Glutamatergic neuron (in vitro differentiated cells): ENCODE measurements at places on chromosomes 12 and 14. TPM values are rescaled to one million over a fixed set of nuclear protein-coding genes. Genes with fewer than 3 reads are reported as not detected.

RNFT2 gene
- total RNA-seq, result 55.8 TPM

GRCh38 chr12:89789862-89790261 lies 81.2 kb upstream of the ATP2B1 start:
- H3K4me3 ChIP-seq, result no peak overlapping the region
- H3K27me3 ChIP-seq, result no peaks in the 10 kb centered on the region
- peaks cover 8% of the 10 kb centered on the region for H3K36me3 ChIP-seq
- DNase-seq, result no peak
- H3K27ac ChIP-seq, result no peak overlapping the region

GRCh38 chr12:131919366-131920156 lies 9.5 kb upstream of the PUS1 start:
- peaks cover 4% of the 10 kb centered on the region for H3K4me1 ChIP-seq
- H3K27ac ChIP-seq, result no peak overlapping the region
- peaks cover 10% of the 10 kb centered on the region for H3K27me3 ChIP-seq
- H3K4me3 ChIP-seq, result no peak overlapping the region
- H3K36me3 ChIP-seq, result no peaks in the 10 kb centered on the region

- no peak overlapping the region for H3K4me3 ChIP-seq
- H3K4me1 ChIP-seq, result no peaks in the 10 kb centered on the region
- H3K27ac ChIP-seq, result no peak overlapping the region
- H3K36me3 ChIP-seq, result no peaks in the 10 kb centered on the region
- no peaks in the 10 kb centered on the region for H3K27me3 ChIP-seq
- no peak for DNase-seq
Observed at GRCh38 chr12:93060666-93061472, 131.8 kb upstream of the EEA1 start.

DNA sequence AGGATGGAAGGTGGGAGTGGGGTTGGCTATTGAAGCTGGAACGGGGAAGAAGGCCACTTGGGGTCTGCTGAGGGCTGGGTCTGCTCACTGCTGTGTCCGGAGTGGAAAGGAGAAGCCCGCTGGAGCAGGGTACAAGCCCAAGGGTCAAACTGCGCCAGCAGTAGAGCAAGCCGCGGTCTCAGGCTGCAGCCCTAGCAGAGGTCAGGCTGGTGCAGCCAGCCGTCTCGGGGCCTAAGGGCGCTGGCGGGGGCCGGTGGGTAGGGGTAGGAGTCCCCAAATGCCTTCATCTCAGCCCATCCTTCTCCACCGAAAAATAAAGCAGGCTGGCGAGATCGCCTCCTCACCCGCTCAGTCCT lies 718 bp upstream of the JDP2 start:
- no peaks in the 10 kb centered on the region for H3K36me3 ChIP-seq
- H3K4me3 ChIP-seq, result peak overlapping the region; percentile 65
- no peak for DNase-seq
- peaks cover 2% of the 10 kb centered on the region for H3K4me1 ChIP-seq

- peaks cover 7% of the 10 kb centered on the region for H3K36me3 ChIP-seq
- peaks cover 3% of the 10 kb centered on the region for H3K27me3 ChIP-seq
- H3K27ac ChIP-seq, result no peak overlapping the region
- H3K4me3 ChIP-seq, result no peak overlapping the region
- no peaks in the 10 kb centered on the region for H3K4me1 ChIP-seq
- no peak for DNase-seq
Observed at GRCh38 chr14:104532191-104532555, 47.4 kb upstream of the C14orf180 start.

DNA sequence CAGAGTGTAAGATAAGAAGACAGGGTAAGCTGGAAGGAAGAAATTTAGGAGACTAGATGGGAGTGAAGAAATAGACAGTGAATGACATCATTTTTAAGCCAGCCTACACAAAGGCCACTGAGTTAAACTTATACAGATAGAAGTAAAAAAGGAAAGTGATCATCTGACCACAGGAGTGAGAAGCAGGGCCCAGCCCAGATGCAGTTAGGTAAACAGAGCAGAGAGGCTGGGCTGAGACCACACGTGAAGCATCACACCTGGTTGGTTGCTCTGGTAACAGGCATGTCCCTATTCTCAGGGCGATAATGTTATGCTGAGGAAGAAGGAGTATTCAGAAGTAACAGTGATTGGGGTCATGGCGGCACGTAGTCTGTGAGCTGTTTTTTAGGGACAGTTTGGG lies 1079.4 kb downstream of the AACS start:
- H3K4me1 ChIP-seq, result no peaks in the 10 kb centered on the region
- peaks cover 4% of the 10 kb centered on the region for H3K36me3 ChIP-seq
- no peak for DNase-seq
- H3K27me3 ChIP-seq, result no peaks in the 10 kb centered on the region

- peak overlapping the region; percentile 92 for H3K27ac ChIP-seq
- H3K4me3 ChIP-seq, result no peak overlapping the region
- DNase-seq, result no peak
- peaks cover 76% of the 10 kb centered on the region for H3K4me1 ChIP-seq
Observed at GRCh38 chr14:69685218-69685616, 73.8 kb downstream of the SUSD6 start.

DNA sequence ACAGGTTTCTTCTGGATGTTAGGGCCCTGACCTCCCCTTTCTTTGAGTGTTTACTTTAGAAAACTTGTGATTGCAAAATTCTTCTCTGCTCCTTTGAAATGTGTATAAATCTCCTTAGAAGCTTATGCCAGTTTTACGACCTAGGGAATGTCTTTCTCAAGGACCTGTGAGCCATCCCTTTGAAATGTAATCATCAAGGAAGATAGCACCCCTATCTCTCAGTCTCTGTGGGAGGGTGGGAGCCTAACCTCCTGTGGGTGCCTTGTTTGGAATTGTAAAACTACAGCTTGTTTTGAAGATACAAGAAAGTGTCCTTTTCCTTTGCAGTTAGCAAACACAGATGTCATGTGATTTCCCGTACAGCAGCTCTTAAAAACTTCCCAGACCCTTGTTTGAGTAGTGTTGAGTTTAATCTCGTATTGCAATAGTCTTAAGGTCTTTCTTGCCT lies 3.3 kb downstream of the OR10AD1 start:
- no peak overlapping the region for H3K4me3 ChIP-seq
- no peak for DNase-seq
- peaks cover 29% of the 10 kb centered on the region for H3K36me3 ChIP-seq
- H3K4me1 ChIP-seq, result no peaks in the 10 kb centered on the region

DNA sequence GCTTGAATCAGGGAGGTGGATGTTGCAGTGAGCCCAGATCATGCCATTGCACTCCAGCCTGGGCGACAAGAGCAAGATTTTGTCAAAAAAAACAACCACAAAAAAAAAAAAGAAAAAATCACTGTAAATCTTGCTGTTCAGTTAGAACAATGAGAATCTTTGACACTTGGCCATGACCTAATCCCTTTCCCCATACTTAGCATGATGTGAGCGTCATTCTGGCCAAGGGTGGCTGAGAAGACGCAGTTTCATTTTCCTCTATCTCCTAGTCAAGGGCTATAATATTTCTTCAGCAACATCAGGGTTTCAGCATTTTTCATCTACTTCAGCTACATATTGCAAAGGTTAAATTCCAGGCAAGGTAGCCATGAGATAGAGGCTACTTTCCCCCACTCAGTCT lies 599.4 kb upstream of the MDGA2 start:
- no peak overlapping the region for H3K4me3 ChIP-seq
- no peak overlapping the region for H3K27ac ChIP-seq
- no peak for DNase-seq
- H3K36me3 ChIP-seq, result no peaks in the 10 kb centered on the region

DNA sequence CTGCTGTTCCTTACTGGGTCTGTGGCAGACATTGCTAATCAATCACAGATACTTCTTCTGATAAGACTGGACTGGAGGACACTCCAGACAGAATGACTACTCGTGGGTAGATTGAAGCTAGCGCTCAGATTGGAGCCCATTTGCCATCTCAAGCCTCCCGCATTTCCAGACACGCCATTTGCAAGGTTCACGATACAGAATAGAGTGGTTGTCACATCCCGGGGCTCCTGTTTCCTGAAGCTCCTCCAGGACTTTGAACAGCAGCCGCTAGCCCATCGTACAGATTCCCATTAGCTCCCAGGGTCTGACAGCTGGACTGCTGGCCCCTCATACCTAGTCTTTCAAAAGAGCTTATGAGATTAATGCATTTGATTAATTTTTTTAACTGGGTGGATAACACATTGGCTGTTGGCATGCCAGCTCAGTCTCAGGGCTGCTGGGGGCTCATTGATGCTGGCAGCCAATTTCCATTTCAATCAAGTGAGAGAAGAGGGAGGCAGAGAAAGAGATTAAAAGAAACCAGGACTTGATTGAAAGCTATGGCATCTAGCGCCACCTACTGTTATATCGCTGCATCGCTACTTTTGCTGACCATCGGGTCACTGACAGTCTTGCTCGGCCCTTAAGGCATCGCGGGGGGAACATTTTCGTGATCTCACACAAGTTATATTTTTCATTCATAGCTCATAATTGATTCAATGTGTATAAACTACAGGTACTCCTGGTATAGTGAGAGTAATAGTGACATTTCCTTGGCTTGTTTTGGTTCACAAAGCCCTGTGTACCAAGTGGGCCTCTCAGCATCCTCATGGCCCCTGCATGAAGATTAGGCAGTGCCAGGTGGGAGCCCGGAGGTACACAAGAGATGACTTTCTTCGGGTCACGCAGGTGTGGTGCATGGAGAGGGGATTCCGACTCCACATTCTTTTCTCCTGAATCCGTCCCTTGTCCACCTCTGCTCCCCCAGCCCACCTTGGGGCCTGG lies 78.6 kb downstream of the CCDC60 start:
- H3K4me3 ChIP-seq, result no peak overlapping the region
- no peak overlapping the region for H3K27ac ChIP-seq
- peak; percentile 83 for DNase-seq
- H3K27me3 ChIP-seq, result peaks cover 2% of the 10 kb centered on the region

GRCh38 chr12:18552829-18553228 lies 185.0 kb downstream of the PLCZ1 start:
- no peaks in the 10 kb centered on the region for H3K27me3 ChIP-seq
- DNase-seq, result no peak
- H3K36me3 ChIP-seq, result no peaks in the 10 kb centered on the region
- H3K4me1 ChIP-seq, result peaks cover 24% of the 10 kb centered on the region
- H3K4me3 ChIP-seq, result no peak overlapping the region

GRCh38 chr12:94284859-94285258 lies 136.5 kb downstream of the PLXNC1 start:
- H3K27ac ChIP-seq, result no peak overlapping the region
- no peak overlapping the region for H3K4me3 ChIP-seq
- peaks cover 3% of the 10 kb centered on the region for H3K4me1 ChIP-seq
- DNase-seq, result no peak
- peaks cover 2% of the 10 kb centered on the region for H3K27me3 ChIP-seq
- H3K36me3 ChIP-seq, result peaks cover 4% of the 10 kb centered on the region

GRCh38 chr14:79961197-79961596 lies 250.1 kb downstream of the DIO2 start:
- H3K4me1 ChIP-seq, result no peaks in the 10 kb centered on the region
- H3K27me3 ChIP-seq, result peaks cover 1% of the 10 kb centered on the region
- no peak overlapping the region for H3K27ac ChIP-seq
- no peak for DNase-seq
- H3K36me3 ChIP-seq, result peaks cover 5% of the 10 kb centered on the region

DNA sequence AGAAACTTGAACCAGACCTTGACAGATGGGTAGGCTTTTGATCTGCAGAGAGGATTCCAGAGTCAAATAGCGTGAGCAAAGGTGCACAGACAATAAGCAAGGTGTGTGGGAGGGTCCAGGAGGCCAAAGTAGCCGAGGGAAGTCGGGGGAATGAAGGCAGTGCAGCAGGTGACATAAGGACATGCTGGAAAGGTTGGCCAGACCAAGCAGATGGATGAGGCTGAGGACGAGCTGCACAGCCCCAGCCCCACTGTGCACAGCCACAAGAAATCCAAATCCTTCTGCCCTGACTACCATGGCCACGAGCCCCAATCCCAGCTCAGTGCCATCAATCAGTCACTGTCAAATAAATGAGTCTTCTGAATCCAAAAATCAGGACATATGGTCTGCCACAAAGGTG lies 5.4 kb downstream of the TTC7B start:
- H3K4me1 ChIP-seq, result peaks cover 38% of the 10 kb centered on the region
- H3K4me3 ChIP-seq, result peak overlapping the region; percentile 58
- no peaks in the 10 kb centered on the region for H3K36me3 ChIP-seq

- H3K36me3 ChIP-seq, result no peaks in the 10 kb centered on the region
- no peak overlapping the region for H3K4me3 ChIP-seq
- DNase-seq, result peak; percentile 9
- H3K4me1 ChIP-seq, result peaks cover 3% of the 10 kb centered on the region
- H3K27ac ChIP-seq, result no peak overlapping the region
Observed at GRCh38 chr14:104363891-104364760, 215.4 kb upstream of the C14orf180 start.
